Activated CD4-positive, alpha-beta memory T cell treated with anti-CD3 and anti-CD28 coated beads, Interleukin-2, amount 10 ng/mL, durations not matched to agents 7 days and 5 days (primary cell): ENCODE measurements at places on chromosomes 16 and 17.

DNA sequence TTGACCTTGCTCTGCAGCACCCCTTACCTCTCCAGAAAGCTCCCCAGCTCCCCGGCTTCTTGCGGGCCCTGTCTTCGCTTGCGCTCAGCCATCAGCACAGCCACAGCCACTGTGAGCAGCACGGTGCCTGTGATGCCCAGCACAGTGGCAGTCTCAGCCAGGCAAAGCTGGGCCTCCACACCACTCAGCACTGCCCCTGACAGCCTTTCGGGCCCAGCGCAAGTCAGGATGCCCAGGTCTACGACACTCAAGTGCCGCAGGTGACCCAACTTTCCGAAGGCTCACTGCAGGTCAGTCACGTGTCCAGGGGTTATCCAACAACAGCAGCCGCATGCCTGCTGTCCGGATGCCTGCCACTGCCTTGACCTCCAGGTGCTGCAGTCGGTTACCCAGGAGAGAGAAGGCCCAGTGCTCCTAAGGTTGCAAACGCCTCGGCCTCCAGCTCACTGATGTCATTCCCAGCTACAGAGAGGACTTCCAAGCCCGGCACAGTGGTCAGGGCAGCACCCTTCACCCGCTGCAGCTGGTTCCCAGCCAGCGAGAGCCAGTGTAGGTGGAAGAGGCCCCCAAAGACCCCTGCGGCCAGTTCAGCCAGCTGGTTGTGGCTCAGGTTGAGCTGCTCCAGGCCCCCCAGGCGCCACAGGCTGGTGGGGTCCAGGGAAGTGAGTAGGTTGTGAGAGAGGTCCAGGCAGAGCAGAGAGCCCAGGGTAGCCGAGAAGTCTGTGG, 8.9 kb upstream of the TMEM101 start:
- DNase-seq: no peak

- no peak for DNase-seq
Measured at GRCh38 chr17:67152824-67153223, 92.2 kb downstream of the HELZ start.

DNA sequence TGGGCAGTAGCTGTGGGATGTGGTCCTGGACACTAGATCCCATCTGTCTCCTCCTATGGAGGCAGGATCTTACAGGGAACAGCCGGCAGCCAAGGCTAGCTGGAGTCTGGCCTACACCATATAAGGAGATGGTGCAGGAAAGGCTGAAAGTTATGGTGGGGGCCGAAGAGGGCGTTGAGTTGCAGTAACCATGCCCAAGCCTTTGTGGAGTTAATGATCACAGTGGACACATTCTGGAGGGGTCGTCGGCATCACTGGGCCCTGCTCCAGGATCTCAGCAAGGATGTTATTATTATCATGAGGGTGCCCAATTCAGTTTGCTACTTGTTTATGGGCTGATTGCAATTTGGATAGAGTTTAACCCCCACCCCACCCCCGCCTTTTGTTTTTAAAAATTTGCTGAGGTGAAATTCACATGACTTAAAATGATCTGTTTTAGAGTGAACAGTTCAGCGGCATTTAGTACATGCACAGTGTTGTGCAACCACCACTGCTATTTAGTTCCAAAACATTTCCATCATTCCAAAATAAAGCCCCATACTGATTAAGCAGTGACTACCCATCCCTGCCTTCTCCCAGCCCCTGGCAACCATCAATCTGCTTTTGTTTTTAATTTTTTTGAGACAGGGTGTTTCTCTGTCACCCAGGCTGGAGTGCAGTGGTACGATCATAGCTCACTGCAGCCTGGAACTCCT, 184.3 kb upstream of the CACNG3 start:
- no peak for DNase-seq

DNA sequence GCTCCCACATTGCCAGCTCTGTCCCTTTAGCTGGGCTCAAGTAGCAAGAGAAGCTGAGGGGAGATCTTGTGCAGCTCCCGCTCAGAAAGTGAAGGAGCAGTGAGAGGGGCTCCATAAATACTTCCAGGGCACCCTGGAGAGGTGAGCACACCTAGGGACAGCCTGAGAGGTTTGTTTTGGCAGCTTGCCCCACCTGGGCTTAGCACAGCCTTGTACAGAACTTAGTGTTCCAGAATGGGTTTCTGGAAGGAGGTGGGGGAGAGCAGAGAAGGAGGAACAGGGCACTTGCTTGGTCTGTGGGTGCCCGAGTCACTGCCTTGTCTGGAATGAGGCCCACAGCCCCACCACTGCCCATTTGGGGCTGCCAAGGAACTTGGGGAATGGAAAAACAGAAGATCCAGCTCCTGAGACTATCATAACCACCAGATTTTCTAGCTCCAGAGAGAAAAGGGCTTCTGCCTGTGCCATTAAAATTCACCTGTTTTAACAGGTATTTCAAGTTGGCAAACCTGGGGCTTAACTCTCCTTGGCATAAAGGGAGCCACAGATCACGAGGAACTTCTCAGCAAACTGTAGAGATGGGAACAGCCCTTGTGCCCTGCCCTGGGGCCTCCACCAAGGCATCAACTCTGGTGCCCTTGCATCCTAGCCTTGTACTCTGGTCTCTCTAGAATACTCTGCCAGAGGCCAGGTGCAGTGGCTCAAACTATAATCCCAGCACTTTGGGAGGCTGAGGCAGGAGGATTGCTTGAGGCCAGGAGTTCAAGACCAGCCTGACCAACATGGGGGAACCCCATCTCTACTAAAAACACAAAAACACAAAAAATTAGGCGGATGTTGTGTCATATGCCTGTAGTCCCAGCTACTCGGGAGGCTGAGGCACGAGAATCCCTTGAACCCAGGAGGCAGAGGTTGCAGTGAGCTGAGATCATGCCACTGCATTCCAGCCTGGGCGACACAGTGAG, 1.9 kb downstream of the PRR15L start:
- no peak for DNase-seq

DNA sequence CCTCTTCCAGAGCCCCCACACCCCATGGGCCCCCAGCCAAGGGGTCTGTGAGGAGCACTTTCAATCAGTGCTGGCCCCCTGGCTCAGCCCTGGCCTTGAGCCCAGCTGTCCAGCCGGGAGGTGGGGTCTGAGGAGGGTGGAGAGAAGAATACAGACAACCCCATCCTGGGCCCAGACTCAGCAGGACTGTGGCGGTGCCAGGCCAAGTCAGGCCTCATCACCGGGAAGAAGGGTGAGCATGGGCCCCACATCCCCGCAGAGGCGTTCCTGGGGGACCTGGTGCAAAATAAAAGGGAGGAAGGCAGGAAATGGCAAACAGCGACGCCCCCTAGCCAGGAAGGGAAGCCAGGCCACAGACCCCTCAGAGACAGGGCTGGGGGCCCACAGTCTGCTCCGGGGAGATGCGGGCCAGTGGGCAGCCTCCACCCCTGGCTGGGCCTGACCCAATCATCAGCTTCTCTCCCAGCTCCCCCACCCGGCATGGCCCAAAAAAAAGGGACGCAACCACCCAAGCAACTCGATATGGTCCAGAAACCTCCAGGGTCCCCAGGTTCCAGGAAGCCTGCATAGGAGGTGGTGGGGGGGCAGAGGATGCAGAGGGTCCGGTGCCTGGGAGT, 20.6 kb downstream of the ZNF423 start:
- no peak for DNase-seq

DNA sequence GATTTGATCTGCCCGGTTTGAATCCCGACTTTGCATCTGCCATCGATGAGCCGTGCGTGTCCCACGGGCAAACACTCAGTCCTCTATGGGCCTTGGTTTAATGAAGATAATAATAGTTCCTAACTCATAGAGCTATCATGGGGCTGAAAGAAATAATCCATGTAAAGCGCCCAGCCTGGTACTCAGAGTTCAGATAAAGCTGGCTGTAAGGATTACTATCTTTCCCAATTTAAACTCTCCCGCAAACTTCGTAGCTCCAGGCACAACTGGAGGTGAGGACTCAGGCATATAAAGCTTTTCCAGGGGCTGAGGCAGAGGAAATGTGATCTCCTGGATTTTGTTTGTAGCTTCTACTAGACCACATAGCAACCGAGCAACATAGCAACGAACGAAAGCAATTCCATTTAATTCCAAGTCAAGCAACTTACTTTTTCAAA, 16.3 kb downstream of the ALOX15 start:
- no peak for DNase-seq

DNA sequence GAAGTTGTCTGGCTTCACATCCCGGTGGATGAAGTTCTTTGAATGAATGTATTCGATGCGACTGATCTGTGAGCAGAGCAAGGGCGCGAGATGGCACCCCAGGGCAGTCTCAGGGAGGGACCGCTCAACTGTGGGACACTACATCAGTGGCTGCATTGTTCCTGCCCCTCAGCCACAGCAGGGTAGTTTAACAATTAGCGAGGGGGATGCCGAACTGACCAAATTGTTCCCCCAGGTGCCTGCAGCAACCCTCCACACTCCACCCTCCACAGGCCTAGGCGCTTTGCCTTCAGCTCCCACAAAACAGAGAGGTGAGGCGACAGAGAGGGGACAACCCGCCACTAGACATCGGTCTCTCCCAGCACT, 20.3 kb downstream of the CSNK1D start:
- DNase-seq: no peak

DNA sequence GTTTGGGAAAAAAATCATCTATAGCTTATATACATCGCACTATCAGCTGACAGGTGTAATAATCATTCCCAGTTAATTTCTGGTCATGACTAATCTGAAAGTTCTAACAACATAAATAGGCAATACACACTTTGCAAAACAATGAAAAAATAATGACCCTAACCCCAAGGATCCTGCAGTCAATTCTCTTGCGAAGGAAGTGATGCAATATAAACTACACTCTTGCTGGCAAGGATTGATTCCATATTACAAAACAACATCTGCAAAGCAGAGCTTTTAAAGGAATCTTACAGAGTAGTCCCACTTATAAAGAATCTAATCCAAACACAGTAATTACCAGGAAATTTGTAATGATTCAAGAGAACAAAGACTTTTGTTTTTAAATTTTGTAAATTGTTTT, 73.4 kb downstream of the MYO1D start:
- DNase-seq: no peak

DNA sequence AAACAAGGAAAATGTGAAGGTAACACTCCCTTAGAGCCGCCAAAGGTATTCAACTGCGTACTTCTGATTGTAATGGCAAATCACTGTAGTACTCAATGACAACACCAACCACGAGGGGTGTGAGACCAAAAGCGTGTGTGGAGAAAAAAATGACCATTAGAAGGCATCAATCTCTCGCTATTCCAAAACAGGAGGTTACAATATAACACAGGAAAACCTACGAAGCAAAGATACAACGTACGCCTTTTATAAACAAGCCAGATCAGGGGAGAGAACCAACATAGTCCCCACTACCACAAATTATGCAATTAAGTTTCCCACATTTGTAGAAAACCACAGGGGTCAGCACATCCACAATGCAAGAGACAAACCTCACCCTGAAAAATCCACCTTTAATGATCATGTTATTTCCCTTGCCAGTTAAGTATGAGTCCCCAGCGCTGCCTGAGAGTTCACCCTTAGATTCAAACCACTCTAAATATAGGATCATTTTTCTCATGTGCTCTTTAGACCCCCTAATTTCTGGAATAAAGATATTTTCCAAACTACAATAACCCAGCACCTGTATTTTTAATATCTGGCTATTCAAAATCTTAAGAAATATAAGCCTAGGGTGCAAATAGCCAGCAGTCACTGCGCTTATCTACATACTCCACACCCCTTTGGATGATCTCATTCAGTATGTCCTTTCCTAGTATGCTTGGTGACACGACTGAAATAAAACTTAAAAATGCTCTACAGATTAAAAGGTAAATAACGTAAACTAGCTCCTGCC, 12.4 kb downstream of the TEX14 start:
- no peak for DNase-seq

- DNase-seq: no peak
Measured at GRCh38 chr16:67992661-67993206, 6.5 kb downstream of the DPEP2 start.

- no peak for DNase-seq
Measured at GRCh38 chr16:4787627-4788482, at the start of gene SEPTIN12. Gene SEPTIN12, minus strand, starts transcription at chr16:4788345. Its CDS starts 700 bp downstream, at chr16:4787645.

DNA sequence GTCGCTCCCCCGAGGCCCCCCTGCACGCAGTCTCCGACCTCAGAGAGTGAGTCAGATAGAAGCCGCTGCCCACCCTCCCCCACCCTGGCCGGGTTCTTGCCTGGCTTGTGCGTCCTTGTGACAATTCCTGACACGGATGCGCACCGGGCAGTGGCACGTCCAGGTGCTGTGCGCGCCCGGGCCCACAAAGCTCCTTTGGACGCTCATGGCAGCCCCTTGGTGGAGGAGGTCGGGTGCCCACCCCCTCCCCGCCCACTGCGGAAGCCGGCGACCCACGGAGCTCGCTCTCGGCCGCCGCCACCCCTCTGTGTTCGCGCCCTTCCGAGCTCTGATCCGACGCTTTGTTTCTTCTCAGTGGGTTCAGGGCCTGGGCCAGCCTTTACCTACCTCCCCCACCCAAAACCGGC, 662 bp upstream of the TUBB3 start:
- peak; percentile 61 for DNase-seq

GRCh38 chr16:11620243-11621003, 33.7 kb upstream of the LITAF start:
- DNase-seq: no peak

DNA sequence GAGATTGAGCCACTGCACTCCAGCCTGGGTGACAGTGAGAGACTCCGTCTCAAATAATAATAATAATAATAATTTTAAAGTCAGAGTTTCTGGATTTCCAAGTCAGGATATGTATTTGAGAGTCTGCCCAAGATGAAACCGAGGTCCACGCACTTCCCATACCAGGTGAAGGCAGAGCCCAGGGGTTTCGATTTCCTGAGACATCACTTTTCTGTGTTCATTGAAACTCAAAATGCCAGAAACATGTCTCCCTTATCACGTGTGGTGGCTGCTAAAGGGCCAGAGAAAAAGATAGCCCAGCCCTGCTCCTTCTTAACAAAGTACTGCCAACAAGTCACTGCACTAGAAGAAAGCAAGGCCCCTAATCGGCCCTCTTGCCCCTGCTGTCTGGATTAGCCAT, 9.8 kb upstream of the RNF157 start:
- DNase-seq: peak; percentile 13

GRCh38 chr17:7336240-7337175, at the start of gene ACAP1:
Gene ACAP1, plus strand, starts transcription at chr17:7336529. Its CDS starts 206 bp downstream, at chr17:7336735.
- peak; percentile 93 for DNase-seq

DNA sequence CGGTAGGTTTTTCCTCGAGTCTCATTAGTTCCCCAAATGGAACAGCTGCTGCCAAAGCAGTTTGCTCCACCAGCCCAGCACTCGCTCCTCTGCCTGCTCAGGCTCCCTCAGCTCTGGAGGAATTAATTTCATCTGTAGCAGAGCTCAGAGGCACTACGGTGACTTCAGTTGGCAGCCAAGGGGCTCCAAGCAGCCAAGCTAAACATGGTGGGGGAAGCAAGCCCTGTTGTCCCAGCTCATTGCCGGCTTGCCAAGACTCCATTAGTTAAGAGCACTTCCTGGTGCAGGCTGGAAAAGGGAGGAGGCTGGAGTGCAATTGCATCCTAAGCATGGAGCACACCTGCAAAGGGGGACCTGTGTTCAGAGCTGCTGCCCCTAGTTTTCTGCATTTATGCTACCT, 78.7 kb upstream of the GPRC5B start:
- DNase-seq: no peak

DNA sequence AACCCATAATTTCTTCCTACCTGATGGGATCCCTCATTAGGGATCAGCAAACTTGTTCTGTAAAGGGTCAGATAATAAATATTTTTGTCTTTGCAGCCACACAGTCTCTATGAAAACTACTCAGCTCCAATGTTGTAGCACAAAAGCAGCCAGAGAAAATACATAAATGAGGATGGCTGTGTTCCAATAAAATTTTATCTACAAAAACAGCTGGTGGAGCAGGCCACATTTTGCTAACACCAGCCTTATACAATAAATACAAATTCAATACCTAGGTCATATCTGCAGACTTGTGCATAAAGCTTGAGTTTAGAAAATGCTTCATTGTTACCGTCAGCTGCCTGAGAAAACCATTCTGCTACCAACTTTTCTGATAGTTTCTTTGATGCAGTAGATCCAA, 38.4 kb upstream of the INTS2 start:
- DNase-seq: no peak
